Hippocampal formation (tissue), 2 donors: ENCODE measurements at places on chromosomes 7 and 10.

GRCh38 chr7:139068544-139069399 is 32.9 kb upstream of the ZC3HAV1L start:
- no peak for DNase-seq

GRCh38 chr10:43386981-43387677 is 15.7 kb downstream of the FXYD4 start:
- no peak for DNase-seq

- no peak for DNase-seq
These were observed 18.5 kb upstream of the FXYD4 start for GRCh38 chr10:43352951-43353350.

DNA sequence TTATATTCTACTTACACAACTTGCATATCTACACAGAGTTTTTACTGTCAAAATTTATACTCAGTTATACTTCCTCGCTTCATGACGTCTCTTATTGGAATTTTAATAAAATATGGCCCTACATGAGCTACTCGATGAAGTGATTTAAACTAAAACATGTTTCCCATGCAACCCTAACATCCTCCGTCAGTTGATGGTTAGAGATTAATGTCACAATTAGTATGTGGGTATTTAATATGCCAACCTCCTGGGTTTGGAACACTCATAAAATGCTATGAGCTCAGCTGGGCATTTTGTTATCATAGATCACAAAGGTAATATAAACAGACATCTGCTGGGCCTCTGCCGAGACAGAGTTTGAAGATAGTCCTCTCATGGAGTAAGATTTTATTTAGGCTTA is 66.5 kb downstream of the GNAT3 start:
- DNase-seq: no peak

DNA sequence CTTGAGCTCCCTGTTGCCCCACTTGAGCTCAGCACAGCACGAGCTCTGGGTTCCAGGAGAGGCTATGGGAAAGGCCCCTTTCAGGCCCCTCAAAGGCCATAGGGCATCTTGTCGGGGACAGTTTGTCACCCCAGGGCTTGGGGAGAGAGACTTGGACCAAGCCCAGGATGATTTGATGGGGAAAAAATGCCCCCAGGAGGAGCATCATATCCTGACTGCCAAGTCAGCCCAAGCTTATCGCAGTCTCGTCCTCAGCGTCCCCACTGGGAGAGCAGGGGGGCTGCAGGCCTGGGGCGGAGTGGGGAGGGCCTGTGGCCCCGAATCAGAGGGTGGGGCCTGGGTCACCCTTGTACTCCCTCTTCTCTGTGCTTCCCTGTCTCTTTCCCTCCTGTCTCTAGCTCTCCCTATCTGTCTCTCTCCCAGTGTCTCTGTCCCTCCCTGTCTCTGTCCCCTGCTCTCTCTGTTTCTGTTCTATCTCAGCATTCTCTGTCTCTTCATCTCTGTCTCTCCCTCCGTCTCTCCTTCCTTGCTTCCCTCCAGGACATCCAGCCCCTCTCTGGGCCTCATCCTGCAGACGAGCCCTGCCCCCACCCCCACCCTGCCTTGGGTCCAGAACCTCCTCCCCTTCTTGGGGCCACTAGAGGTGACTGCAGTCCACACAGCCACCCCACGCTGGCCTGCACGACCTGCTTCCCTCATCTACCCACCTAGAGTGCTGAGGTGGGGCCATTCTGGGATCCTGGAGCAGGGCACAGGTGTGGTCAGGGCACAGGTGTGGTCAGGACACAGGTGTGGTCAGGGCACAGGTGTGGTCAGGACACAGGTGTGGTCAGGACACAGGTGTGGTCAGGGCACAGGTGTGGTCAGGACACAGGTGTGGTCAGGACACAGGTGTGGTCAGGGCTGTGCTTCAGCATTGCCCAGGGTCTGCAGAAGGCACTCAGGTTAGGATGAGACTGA is 17.3 kb upstream of the GRIFIN start:
- no peak for DNase-seq
